Cardiac fibroblast (primary cell): ENCODE measurements at places on chromosomes 7 and 10.

DNA sequence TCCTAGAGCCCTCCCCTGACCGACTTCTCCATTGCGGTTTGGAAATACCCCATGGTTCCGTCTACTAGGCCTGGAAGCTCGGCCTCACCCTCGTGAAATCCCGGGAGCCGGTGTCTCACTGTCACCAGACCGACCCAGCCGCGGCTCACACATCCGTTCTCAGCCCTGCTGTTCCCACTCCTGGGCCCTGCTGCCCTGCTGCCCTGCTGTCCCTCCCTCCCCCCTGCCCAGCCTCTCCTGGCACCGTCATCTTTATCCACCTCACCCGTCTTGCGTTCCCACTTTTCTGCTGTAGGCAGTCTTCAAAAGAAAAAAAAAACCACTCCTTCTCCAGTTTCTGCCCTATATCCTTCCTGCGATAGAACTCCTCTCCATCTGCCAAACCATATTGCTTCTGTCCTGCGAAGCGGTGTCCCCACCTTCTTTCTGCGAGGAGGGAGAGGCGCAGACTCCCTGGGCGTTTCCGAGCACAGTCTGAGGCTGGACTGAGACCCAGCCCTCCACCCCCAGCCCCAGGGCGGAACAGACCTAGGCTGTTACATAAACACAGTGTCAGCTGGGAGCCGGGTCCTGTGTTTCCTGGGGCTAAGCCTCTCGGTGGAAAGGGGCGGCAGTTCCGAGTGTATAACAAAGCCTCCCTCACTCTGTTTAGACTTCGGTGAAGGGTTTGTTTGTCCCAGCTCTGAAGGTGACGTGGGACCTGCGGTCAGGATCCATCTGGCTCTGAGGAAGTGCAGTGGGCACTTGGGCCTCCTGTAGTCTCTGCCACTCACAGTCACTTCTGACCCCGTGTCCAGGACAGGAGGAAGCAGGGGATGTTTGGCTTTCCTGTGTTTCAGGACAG, 2.8 kb downstream of the AGAP3 start:
- peak; percentile 67 for DNase-seq

DNA sequence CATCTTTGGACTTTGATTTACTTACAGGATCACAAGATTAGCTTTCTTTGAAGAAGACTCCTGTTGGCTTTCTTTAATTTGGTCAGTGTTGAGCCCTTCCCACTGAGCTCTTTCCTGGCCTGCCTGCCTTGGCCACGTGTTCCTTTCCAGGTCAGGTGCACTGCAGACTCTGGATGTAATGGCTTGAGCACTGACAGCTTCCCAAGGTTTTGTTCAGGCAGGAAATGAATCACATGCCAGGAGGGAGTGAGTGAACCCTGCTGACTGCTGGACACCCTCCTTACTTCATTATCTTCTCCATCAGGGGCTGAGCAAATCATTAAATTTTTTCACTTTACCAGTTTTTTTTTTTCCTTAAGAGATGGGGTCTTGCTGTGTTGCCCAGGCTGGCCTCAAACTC, 29.8 kb downstream of the SNX10 start:
- DNase-seq, result no peak

- DNase-seq, result no peak
These were observed 530.8 kb downstream of the CNTNAP2 start for GRCh38 chr7:146647445-146647844.

DNA sequence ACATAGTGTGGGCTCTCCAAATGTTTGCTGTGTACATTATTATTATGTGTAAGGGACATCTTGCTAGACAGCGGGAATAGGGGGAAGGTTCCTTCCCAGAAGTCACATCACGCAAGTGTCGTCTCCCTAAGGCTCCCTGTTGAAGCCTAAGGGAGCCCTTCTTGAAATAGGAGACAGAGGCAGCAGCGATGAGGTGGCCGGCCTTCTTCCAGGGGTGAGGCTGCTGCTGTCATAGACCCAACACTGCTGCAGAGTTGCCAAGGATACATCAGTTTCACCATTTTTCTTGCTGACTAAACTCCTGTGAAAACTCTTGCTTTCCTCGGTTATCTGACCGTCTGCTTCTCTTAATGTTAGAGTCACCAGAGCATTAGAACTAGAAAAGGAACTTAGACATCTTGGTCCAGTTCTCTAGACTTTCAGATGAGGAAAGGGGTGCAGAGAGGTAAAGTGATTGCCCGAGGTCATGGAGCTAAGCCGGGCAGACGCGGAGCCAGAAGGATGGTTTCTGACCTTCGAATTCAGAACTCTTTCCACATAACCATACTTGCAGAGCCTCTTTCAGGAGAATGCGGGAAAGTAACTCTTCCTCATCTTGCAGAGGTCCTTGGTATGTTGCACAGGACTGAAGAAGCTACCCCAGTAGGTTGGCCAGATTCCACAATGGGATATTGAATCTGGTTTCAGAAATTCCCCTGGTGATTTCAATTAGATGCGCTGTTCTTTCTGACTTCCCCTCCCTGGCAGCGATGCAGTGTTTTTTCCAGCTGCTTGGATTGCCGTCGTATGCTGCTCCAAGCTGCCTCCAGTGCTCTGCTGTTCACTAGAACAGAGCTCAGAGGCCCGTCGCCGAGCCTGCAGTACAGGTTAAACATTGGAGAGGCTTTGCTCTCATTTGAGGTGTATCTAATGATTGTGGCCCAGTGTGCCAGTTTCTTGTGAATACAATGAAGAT, 217.1 kb downstream of the CAMK1D start:
- no peak for DNase-seq

DNA sequence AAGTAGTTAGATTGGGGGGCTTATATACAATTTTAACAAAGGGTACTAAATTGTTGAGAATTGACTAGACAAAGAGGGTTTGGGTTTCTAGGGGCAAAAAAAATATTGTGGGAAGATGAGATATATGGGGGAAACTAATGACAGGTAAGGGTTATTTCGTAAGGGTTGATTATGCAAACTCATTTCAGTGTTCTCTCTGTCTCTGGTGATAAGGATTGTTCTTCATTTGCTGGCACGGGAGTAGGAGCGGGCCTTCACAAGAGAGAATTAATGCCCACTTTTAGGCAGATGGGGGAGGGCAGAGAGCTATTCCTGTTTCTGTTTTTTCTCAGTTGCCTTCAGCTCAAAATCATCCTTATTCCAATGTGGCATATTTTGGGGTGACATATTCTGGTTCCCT, 258.4 kb downstream of the EXOC4 start:
- DNase-seq, result no peak

DNA sequence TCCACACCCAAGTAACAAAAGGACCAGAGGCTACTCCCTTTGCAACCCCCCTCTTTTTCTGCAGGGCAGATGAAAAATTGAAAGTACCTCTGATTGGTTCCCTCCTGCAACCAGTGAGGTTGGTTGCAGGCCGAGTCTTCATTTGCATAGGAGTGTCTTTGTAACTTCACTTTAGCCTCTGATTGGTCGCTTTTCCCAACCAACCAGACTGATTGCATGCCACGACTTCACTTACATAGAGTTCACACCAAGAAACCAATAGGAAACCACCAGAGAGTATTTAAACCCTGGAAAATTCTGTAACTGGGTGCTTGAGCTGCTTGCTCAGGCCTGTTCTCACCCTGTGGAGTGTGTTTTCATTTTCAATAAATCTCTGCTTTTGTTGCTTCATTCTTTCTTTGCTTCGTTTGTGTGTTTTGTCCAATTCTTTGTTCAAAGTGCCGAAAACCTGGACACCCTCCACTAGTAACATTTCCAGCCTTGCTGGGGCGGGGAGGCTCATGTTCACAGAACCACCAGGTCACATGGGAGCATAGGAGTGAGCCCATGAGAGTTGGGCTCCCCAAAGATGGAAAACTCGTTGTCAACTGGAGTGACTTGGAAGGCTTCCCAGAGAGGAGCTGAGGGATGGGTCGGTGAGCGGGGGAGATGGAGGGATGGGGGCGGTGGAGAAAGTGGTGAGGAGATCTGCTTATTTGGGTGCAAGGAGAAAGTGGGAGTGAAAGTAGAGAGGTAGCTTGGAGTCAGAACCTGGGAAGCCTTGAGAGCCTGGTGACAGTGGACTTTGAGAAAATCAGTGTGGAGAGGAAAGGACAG, 223.6 kb downstream of the GFRA1 start:
- DNase-seq, result no peak

- no peak for DNase-seq
These were observed 1166.2 kb downstream of the DNAJB9 start for GRCh38 chr7:109735881-109736280.
